ENCODE measurements at places on chromosomes 6 and 20. TPM values are rescaled to one million over a fixed set of nuclear protein-coding genes. Genes with fewer than 3 reads are reported as not detected.

The MOCS1 gene
- 4.6 TPM for total RNA-seq

The GSTA4 gene
- 15.0 TPM for total RNA-seq

DNA sequence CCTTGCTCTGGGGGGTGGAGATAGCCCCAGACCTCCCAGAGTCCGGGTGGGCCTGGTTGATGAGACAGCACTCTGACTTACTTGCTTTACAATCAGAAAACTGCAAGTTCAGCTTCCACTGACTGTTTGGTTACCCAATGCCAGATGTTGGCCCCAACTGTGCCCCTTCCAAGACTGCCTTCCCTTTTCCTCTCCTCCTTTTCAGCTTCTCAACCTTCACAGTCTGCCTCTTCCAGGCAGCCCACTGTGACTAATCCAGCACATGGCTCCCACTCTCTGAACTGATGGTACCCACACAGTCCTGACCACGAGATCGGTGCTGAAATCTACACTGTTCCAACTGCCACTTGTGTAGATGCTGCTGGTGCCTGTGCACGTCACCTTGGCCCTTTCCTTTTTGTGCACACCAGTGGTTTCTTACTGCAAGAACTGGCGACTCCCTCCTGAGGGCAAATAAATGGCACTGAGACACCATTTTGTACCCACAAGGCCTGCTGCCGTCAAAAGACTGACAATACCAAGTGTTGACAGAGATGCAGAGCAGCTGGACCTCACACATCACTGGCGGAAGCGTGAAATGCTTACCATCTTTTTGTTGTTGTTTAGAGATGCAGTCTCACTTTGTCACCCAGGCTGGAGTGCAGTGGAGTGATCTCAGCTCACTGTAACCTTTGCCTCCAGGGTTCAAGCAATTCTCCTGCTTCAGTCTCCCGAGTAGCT is 1.8 kb upstream of the ARFGAP1 start:
- no peak for DNase-seq

- peak; percentile 88 for DNase-seq
Measured at GRCh38 chr20:25525867-25526266, 59.5 kb downstream of the NINL start.

GRCh38 chr20:1858871-1859270 is 36.3 kb upstream of the SIRPA start:
- no peak for DNase-seq

- DNase-seq, result no peak
Measured at GRCh38 chr20:26209171-26209941, 512.7 kb upstream of the ZNF337 start.

DNA sequence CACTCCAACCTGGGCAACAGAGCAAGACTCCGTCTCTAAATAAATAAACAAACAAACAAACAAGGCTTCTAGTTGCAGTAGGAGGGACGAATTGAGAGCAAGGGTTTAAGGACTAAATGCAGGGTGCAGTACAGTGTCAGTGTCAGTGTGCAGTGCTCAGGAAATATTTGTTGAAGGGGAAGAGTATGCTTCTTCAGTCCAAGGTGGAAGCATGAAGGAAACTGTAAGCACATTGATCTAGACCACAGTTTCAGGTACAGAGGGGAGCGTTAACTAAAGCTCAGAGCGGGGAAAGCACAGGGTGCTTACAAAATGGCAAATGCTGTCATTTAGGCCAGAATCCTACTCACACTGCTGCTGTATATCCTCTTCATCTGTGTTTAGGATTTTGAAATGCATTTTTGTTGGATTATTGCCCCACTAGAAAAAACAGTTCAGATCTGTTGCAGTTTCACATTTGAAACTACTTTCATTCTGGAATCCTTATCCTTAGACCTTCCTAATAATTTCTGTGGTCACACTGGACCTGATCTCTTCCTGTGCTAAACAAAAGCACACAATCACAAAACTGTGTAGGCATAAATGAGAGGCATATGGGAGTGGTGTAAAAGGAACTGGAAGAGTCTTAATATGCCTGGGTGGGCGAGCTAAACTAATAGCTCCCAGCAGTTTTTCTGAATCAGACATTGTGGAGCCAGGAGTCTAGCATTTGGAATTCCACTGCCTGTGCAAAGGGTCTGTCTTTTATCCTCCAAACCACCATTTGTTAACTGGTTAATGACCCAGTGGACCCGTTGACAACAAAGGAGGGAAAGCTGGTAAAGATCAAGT is 41.4 kb downstream of the CBFA2T2 start:
- DNase-seq, result no peak

DNA sequence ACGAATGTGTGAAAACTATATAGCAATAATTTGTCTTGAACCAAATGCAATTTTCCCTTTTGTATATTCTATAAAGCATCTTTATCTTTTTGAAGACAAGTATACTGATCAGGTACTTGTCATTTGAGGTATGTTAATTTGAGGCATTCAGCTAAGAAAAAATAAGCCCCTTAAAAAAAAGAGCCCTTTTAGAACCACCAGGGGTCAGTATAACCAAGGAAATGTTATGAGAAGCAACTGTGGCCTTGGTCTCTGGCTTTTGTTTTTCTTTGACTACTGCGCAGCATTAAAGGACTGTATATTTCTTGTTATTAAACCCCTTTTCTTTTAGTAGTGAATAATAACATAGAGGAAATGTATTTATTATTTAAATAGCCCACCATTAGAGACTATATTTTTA is 43.1 kb downstream of the CD109 start:
- peak; percentile 32 for DNase-seq

All from foreskin keratinocyte (primary cell).